IMR-90 (cell line): ENCODE measurements at places on chromosomes 2 and 18.

DNA sequence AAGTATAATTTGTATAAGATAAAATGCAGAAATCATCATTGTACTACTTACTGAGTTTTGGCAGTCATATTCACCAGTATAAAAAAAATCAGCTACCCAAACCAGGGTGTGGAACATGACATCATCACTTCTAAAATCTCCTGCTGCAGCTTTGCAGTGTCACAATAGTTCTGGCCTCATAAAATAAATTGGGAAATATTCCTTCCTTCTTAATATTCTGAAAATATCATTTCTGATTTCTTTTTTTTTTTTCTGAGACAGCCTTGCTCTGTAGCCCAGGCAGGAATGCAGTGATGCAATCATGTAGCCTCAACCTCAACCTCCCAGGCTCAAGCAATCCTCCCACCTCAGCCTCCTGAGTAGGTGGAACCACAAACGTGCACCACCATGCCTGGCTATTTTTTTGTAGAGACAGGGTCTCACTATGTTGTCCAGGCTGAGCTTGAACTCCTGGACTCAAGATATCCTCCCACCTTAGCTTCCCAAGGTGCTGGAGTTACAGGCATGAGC, 101.4 kb downstream of the TMEM18 start:
- DNase-seq: no peak

GRCh38 chr18:4142876-4143275, 312.2 kb downstream of the DLGAP1 start:
- no peak for DNase-seq

DNA sequence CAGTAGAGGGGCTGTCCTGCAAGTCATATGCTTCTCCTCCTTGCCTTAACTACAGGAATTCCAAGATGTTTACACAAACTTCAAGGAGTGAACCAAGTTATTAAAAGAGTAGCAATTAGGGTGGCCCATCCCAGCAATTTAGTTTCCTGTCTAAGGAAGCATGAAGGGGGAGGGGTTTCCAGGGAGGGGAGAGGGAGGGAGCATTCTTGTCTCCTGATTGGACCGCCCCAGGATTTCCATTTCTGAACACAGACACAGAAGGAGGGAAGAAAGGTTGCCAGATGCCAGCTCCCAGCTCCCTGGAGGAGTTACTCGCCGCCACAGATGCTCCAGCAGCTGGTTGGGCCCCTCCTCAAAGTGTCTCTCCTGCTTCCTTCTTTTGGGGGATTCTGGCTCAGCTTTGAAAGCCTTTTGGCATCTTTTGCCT, 107.6 kb downstream of the TRIB2 start:
- peak; percentile 44 for DNase-seq

- peak; percentile 98 for DNase-seq
Observed at GRCh38 chr2:20071397-20072383, 20.3 kb upstream of the LAPTM4A start.

DNA sequence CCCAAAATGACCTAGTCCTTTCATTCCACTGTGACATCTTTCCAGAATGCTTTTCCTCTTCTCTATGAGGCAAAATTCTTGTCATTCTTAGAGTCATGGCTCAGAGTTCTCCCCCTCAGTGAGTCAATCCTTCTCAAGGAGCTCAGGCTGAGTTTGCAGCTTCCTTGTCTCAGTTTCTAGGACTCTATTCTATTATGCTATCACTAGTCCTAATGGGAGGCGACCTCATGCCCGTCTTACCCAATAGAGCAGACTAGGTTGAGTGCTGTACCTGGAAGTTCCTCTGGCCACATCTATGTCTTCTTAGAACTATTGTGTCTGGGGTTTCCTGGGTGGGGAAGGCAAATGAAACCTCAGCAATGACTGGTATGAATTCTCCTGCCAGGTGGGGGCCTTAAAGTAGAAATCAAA, 51.5 kb downstream of the HAUS1 start:
- DNase-seq: peak; percentile 90

DNA sequence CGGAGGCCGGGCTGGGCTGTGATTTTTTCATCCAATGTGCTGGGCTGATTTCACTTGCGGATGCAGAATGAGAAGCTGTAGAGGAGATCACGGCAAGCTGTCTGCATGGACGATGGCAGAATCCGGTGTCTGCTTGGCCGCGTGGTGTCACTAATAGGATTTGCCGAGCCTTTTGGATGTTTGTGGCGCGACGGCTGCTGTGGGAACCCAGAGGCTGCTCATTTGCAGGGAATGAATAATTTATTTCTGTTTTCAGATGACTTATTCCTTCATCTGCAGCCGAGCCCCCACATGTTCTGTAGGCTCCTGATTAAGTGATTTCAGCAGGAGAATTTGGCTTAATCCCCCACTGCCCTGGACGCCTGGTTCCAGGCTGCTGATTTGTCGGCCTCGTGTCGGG, 62.6 kb downstream of the ODC1 start:
- no peak for DNase-seq

DNA sequence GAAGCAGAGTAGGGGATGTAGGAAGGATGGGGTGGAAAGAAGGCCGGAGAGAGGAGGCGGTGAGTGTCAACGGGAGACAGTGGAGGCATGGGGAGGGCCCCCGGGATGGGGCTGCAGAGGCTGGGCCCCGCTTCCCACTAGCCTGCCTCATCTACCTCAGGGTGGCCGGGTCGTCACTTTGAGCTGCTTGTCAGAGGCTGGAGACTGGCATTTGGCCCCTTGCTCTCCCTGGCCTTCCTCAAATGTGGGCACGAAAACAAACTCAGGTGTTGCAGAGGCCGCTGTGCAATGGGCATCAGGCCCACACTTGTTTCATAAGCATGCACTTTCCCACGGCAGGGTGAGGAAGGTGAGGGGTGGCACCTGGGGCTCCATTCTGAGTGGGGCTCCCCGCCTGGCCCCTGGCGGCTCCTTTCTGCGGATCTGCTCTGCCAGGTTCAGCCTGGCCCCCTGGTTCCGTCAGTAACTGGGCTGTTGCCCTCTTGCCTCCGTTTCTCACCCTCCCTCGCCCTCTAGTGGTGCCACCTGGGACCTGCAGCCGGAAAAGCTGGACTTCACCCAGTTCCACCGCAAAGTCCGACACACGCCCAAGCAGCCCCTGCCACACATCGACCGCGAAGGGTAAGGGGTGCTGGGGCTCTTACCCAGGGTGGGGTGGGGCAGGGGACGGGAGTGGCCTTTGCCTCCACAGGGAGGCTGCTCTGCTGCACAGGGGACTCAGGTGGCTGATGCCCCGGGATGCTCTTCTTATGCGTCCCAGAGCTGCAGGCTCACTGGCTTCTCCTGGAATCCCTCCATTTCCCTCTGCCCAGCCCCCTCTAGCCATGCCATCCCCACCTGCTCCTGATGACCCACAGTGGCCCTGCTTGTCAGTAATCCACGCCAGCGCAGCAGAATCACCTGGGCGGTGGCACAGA, 125.4 kb downstream of the CTIF start:
- peak; percentile 36 for DNase-seq

- DNase-seq: no peak
Observed at GRCh38 chr2:150081775-150082481, 405.5 kb downstream of the RND3 start.

DNA sequence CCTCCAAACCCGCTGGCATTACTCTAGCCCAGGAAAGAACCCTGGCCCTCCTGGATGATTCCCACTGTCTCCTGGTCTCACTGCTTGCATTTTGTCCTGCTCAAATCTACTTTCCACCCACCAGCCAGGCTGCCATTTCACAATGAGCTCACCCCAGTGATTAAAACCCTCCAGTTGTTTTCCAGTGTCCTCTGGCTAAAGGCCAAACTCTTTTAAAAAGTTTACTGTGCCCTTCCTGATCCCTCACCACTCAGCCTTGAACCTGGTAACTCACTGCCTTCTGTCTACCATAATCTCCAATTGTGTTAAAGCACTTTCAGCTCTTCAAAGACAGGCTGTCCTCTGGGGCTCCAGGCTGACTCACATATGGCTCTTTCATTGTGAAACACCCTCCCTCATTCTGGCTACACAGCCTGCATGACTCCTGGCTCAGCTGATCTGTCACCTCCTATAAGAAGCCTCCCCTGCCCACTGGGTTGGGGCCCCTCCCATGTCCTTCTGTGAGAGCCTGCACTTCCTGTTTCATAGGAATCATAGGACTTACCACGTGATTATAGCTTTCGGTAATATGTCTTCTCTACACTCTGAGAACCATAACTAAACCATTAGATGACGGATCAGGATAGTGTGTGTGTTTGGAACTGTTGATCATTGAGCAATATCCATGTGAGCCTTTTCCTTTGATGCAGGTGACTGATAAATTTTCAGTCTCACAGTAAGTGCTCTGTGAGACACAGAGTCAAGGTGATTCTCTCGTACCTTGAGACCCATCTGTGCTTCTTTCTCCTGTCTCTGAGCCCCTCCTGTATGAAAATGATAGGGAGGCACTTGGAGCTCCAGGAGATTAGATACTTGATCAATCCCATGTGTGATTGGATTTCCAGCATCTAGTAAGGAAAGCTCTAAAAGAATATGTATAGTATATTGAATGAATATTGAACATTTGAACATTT, 590.8 kb upstream of the ID2 start:
- DNase-seq: peak; percentile 93

GRCh38 chr18:5618047-5618688, 74.4 kb upstream of the EPB41L3 start:
- no peak for DNase-seq

GRCh38 chr2:47043891-47044239, 111.2 kb downstream of the STPG4 start:
- no peak for DNase-seq

- peak; percentile 28 for DNase-seq
Observed at GRCh38 chr18:33761363-33761762, 183.3 kb downstream of the ASXL3 start.

- DNase-seq: no peak
Observed at GRCh38 chr2:62565309-62565908, 59.4 kb upstream of the TMEM17 start.

- no peak for DNase-seq
Observed at GRCh38 chr2:209719034-209719433, 52.6 kb upstream of the UNC80 start.

- no peak for DNase-seq
Observed at GRCh38 chr2:55156984-55157383, 75.1 kb downstream of the CLHC1 start.

DNA sequence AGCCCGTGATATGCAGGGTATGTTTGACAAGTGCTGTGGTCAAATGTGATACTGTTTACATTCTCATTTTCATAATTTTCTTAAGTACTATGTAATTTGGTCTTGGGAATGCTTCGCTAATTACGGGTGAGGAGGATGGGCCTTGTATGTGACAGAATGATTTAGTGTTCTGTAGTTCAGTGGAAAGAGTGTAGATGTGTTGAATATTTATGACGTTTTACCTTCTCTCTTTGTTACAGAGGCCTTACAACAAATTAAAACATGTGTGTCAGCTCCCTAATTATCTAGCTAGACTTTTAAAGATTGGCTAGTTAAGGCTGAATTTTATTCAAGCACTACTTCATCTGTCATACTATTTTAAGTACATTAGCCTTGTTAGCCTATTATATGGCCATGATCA, 10.6 kb upstream of the CHRNA1 start:
- DNase-seq: no peak

GRCh38 chr2:42102024-42102590, 54.3 kb downstream of the PKDCC start:
- peak; percentile 93 for DNase-seq

- DNase-seq: no peak
Observed at GRCh38 chr18:49968644-49969309, 155.4 kb upstream of the ACAA2 start.

DNA sequence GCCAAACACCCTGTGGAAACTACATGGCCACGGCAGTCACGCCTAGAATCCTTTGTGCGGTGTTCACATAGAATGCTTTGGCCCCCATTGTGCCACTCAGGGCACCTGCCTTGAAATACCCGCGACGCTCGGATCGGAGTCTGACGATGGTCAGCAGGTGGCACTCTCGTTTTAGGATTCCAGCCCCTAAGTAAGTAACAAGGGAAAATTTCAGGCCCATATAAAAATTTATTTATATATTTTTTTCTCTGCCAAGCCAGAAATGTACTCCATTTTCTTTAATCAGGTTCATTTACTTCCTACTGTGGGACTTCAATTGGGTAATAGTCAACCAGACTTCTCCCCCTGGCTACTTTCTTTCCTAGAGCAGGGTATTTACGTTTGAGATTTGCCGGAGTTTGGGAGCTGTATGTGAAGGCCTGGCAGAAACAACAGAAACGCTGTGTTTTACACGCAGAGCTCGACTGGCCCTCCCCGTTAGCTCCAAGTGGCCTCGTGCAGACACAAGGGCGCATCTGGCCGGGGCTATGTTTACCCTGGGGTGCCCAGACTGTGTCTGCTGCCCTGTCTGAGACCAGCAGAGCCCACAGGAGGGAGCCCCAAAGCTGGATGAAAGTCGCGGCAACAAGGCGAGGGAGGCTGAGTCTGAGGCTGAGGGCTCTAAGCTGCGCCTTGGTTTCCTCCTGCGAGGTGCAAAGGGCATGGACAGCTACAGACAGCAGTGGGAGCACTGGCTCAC, 41.6 kb downstream of the LRRC30 start:
- DNase-seq: peak; percentile 61

GRCh38 chr18:76205906-76206305, 289.1 kb downstream of the ZNF516 start:
- DNase-seq: no peak

GRCh38 chr18:51164342-51164741, 33.1 kb downstream of the MEX3C start:
- no peak for DNase-seq

DNA sequence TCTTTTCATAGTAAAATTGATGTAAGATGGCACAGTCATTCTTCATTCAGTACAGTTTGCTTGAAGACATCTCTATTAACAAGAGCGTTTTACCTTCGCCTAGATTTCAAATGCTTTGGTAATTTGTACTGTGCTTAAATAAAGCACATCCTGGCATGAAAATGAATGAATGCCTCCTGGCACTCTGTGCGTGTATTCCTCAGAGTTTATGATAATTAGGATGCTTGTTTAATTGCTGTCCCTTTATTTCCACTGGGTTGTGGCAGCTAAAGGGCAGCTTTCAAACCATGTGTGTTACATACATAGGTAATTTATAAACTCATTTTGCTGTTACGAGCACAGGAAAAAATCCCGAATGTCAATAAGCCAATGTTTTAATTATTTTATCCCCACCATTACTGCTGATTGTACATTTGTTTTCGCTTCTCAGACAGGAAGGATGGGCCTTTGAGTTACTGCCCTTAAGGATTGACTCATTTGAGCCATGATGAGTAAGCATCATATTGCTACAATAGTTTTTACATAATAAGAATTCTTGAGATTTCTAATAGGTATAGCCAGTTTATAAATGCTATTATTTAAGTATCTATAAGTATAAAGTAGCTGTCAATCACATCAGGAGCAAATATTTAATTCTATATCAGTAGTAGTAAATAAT, 516.5 kb downstream of the XIRP2 start:
- peak; percentile 43 for DNase-seq

DNA sequence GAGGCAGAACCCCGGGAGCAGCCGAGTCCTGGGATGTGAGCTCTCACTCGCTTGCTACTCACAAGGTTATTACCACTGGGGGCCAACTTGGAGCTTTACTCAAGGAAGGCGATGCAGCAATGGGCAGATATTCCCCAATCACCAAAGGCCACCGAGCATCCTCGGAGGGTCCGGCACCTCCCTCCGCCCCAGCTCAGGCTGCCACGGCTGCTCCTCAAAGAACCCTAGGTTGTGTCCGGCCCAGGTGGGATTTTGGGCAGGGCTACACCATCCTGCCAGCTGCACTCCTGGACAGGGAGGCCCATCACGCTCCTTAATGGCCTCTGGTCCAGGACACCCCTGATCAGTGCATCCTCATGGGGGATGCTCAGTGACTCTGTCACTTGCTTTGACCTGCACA, 24.8 kb downstream of the FBLN7 start:
- no peak for DNase-seq

GRCh38 chr2:1931003-1931914, 186.9 kb upstream of the PXDN start:
- no peak for DNase-seq

- DNase-seq: peak; percentile 3
Observed at GRCh38 chr2:235162082-235162836, 210.4 kb downstream of the SH3BP4 start.

- no peak for DNase-seq
Observed at GRCh38 chr2:217049956-217050355, 190.1 kb upstream of the TNP1 start.
